AG08396 (cell line): ENCODE measurements at places on chromosomes 7 and 10.
A peak's percentile ranks its signal among the peaks of the same experiment; 100 is the strongest.

DNA sequence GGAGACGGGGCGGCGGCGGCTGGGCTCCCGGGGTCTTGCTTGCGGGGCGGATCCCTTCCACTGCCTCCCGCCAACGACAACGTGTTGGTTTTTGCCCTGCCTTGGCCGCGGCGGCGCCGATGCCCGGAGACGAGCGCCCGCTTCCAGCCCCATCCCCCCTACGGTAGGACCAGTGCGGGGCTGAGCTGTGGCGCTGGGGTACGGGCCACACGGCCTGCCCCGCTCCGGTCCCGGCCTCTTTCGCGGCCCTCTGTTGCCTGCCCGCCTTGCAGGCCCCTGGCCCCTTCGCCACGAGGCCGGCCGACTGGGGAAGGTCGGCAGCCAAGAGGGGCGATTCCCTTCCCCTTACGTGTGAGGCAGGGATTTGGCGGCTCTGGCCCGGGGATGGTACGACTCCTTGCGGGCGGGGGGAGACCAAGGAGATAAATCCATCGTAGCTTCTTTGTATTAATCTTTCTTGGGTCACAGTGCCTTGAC is 488 bp downstream of the EIF4H start:
- DNase-seq: peak; percentile 41

- no peak for DNase-seq
Observed at GRCh38 chr7:2086229-2086628, 146.5 kb downstream of the MAD1L1 start.

DNA sequence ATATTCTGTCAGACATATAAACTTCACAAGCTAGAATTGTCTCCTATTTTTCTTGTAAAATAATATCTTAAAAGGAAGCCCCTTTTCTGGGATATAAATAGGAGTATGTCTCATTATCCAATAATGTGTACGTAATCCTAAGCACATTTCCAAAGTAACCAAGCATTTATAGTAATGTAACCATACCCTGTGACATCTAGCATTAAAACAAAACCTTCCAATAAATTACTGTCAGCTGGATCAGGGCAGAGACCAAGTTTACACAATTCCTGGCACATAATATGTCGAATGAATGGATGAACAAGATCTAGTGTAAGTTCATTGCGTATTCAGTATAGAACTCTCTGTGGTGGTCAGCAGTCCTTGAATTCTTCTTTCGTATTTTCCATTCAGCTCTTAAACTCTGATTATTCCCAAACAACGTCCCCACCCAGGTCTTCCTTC is 14.3 kb downstream of the CPED1 start:
- DNase-seq: no peak

DNA sequence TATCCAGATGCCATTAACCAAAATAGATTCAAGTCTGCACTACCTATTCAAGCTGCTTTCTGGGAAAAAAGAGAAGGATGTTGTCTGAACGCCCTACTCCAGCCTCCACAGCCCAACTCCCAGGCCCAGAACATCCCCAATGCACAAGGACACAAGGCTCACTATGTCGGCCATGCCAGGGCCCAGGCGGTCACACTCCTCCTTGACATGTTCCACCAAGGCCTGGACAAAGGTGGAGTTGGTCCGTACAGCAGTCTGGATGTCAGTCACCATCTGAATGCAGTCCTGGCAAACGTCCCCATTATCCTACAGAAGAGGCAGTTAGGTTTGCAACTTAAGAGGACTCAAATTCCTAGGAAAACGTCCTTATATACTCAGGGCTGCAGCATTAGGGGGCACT is 23.2 kb downstream of the PSAP start:
- DNase-seq: no peak

DNA sequence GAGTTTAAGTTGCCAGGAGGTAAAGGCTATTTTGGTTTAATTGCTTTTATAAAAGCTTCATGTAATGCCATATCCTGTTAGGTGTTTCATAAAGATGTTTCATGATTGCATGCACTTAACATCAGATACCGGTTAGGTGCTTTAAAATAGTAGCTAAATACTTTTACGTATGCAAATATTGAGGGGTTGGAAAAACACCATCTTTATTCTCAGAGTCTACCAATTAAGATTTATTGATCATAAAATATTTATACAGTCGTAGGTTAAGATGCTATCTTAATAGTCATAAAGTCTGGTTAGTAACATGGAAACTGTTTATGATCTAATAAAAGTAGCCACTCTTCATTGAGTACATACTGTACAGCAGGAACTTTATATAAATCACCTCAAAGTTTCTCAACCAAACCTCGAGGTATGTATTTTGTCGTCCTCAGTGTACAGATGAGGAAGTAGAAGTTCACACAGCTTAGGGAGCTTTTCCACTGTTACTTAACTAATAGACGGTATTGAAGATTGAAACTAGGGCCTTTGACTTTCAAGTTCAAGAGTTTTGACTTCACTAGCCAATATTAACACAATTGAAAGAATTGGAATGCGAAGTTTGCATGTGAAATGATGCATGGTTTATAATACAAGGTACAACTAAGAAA is 897.1 kb downstream of the GATA3 start:
- DNase-seq: no peak

DNA sequence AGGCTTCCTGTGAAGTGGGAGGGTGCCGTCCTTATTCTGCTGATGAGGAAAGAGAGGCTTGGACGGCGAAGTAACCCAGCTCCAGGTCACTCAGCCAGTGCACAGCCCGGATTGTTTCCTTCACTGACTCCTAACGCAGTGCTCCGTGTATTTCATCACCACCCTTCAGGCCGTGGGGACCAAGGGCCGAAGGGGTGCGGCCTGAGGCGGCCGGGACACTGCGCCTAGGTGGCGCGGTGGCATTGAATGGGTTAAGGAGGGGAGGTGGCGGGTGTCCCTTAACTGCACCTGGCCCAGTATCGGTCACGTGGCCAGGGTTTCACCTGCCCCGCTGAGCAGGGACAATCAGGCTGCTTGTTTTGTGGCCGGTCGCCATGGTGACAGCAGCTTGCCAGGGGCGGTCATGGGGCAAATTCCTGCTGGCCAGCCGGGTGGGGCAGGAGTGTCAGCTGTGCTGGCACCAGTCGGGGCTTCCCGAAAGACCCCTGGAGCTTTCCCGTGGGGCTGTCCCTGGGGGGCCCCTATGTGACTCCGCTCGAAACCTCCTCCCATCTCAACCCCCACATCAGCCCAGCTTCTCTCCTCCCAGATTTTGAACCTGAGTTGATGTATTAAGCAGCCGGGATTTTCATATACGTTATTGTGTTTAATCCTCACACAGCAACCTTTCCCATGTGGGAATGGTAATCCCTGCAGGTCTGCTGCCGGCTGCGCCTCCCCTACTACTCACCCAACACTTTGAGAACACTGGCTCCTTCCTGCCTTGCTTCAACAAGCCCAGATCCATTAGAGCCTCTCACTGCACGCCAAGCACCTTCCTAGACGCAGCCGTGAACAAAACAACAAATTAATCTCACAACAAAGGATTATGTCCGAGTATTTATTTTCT is 4.4 kb upstream of the ABHD11 start:
- DNase-seq: no peak

GRCh38 chr7:83410989-83411591 is 237.8 kb downstream of the SEMA3E start:
- DNase-seq: peak; percentile 21

- DNase-seq: no peak
Observed at GRCh38 chr7:47978790-47979144, 648 bp downstream of the HUS1 start.

GRCh38 chr7:134742688-134743350 is 36.6 kb upstream of the CALD1 start:
- DNase-seq: no peak

DNA sequence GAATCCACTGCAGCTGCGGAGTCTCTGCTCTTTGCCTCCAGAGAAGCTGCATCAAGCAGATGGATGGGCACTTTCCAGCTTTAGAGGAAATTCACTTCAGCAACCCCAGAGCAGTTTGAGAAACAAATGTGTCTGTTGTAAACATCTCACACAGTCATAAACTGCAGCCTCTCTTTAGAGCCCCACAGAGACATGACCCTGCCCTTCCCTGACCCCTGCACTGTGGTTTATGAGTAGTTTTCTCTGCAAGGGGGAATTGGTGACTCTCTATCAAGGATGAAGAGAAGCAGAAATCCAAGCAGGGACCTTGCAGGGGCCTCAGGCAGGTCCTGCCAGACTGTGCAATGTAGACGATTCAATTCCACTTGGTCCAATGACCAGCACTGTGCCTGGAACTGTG is 160.2 kb downstream of the SH2D4B start:
- DNase-seq: no peak

- no peak for DNase-seq
Observed at GRCh38 chr10:131841661-131842139, 59.1 kb upstream of the PPP2R2D start.

GRCh38 chr10:110323503-110323902 is 18.8 kb upstream of the SMNDC1 start:
- peak; percentile 83 for DNase-seq

GRCh38 chr7:102978284-102978683 is 65.5 kb downstream of the LRRC17 start:
- DNase-seq: no peak

GRCh38 chr10:35487336-35488034 is 117.7 kb upstream of the GJD4 start:
- no peak for DNase-seq

DNA sequence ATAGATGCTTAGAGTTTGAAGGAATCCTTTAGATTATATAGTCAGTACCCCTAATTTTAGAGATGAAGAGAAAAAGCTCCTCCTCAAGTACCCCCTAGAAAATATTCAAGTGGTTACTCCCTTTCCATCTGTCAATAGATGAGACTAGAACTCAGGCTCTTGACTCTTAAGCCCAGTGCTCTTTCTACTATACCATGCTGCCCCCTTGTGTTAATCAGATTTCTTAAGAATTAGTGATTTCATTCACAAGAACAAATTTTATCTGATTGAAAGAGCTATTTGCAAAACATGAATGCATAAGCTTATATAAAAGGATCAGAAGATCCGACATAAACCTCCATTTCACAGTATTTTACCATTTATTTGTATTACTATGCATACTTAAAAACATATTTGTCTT is 179.3 kb downstream of the TFEC start:
- DNase-seq: peak; percentile 10

DNA sequence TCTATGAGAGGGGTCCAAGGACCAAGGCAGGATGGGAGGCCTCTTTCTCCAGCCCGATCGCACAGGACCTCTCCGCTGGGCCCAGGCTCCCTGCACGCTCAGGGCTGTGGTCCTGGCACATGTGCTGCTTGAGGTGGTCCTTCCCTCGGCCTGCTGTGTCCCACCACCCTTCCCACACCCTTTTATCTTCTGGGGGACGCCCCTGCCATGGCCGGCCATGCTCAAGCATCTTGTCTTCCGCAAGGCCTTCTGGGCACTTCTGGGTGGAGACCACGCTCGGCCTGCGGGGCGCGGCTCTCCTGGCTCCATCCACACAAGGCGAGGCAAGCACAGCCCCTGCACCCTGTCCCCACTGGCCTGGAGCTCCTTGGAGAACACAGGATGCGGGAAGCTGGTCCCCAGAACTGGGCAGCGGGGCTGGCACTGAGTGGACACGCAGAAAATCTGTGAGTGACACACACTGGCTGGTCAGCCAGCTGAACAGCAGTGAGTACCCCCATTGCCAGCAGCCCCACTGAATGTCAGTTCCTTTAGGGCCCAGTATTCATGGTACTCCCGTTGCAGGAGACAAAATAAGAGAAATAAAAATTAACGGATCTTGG is 115.9 kb downstream of the TCERG1L start:
- no peak for DNase-seq

DNA sequence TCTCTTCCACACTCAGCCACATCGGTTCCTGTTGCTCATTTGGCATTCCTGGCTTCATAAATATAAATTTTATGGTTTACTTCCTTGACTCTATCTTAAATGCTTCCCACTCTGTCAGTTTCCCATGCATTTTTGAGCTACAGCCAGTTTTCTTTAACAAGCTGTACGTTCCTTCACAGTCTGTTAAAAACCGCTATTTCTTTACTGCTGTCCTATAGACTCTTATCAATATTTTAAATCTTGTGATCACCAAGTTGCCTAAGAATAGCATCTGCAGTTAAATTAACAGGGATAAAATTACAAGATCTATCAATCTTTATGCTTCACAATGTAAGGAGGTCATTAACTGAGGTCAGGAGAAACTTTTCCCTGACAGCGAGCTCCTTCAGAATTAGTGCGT is 103.1 kb upstream of the RHOBTB1 start:
- no peak for DNase-seq

DNA sequence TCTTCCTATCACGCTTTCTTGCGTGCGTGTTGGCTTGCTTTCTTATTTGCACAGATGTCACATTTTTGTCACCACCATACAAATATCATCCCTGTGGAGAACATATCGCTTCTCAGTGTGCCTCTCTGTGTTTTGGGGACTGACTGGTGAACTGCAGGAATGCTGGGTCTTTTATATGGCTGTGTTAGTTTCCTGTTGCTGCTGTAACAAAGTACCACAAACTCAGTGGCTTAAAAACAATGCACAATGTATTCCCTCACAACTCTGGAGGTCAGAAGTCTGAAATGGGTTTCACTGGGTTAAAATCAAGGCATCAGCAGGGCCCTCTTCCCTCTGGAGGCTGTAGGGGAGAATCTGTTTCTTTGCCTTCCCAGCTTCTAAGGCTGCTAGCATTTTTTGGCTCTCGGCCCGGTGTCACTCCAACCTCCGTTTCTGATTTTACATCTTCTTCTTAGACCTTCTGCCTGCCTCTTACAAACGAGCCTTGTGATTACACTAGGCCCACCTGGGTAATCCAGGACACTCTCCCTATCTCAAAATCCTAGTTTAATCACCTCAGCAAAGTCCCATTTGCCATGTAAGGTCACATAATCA is 82.0 kb downstream of the LRMDA start:
- no peak for DNase-seq

DNA sequence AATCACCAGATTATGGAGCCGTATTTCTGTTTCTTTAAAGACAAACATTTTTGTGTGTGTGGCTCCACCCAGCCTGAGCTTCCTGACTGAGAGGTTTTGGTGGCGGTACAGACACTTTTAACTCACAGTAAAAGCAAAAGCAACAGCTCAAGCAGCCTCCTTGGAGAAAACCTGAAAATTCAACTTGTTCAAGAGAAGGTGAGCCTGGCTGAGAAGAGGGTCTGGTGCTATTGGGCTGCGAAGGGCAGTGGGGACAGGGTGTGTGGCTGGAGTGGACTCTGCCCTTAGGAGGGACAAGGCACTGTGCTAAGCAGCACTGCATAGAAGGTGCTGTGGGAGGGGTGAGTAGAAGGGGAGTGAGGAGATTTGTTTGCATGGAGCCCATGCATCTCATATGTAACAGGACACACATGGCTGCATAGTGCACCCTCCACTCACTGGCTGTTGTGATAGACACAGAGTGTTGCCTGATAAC is at the start of gene GIMAP7:
GIMAP7 (plus strand) TSS at position 125 of the 475 bp plus-strand sequence. CDS start 5,103 bp downstream, outside the sequence.
- DNase-seq: no peak

DNA sequence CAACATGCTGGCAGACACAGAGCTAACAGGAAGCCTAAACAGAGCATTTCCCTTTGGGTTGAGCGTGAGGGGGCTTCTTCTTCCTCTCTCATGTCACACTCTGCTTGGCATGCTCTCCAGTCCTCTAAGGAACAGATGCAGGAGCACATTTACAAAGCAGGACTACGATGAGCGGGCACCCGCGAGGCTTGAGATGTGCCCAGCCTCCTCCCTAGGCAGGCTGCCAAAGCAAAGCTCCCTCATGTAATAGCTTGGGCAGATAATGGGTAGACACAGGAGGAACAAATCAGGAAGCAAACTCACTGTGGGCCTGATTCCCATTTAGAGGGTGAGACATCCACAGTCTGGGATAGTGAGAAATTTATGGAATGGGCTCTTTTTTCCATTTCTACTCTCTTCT is 519.1 kb downstream of the NRG3 start:
- DNase-seq: no peak

GRCh38 chr7:40516376-40516775 is 381.6 kb downstream of the SUGCT start:
- no peak for DNase-seq

- no peak for DNase-seq
Observed at GRCh38 chr10:16954280-16955030, 137.2 kb upstream of the RSU1 start.
